Hepatocyte (in vitro differentiated cells): ENCODE measurements at places on chromosomes 12 and 14. TPM values are rescaled to one million over a fixed set of nuclear protein-coding genes. Genes with fewer than 3 reads are reported as not detected.

DNA sequence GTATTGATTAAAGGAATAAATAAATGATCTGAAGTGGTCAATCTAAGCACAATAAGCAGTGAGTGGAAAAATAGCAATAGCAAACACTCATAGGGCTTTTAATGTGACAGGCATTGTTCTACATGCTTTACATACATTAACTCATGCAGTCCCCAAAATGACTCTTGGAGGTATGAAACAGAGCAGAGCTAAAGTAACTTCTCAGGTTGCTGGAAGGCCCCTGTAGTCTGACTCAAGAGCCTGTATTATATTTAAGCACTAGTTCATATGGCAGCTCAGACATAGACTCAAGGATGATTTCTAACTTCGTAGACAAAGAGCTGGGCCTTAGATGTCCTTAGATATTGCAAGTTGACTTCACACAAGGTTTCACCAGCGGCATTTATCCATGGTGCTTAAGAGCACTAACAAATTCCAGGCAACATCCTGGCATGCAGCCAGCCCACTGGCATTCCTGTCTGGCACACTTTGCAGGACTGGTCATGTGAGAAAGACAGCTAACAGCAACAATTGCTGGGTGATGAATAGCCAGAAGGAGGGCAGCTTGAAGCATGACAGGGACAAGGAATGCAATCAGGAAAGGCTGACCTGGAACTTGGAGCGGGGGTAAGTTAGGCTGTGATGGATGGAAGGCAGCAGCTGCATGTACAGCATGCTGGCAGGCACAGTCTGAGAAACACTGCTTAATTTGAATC lies 22.9 kb upstream of the KTN1 start:
- DNase-seq, result peak; percentile 74

GRCh38 chr12:89140141-89140540 lies 212.2 kb downstream of the DUSP6 start:
- DNase-seq, result no peak

GRCh38 chr14:61280092-61280525 lies 1.0 kb downstream of the TMEM30B start:
- DNase-seq, result no peak

Gene RPL10L
- total RNA-seq, result not detected in 2 replicates

- DNase-seq, result no peak
Measured at GRCh38 chr12:46786774-46787173, 39.0 kb downstream of the SLC38A4 start.

Gene REP15
- total RNA-seq, result 1.6 and 4.7 TPM in 2 replicates

Gene HCAR1
- 0.40 and 0.63 TPM in 2 replicates for total RNA-seq

GRCh38 chr14:73208390-73208789 lies 28.9 kb upstream of the PAPLN start:
- DNase-seq, result no peak

Gene SMAGP
- 19.9 and 28.3 TPM in 2 replicates for total RNA-seq

- peak; percentile 2 for DNase-seq
Measured at GRCh38 chr12:34406228-34406995, 384.1 kb downstream of the ALG10 start.

DNA sequence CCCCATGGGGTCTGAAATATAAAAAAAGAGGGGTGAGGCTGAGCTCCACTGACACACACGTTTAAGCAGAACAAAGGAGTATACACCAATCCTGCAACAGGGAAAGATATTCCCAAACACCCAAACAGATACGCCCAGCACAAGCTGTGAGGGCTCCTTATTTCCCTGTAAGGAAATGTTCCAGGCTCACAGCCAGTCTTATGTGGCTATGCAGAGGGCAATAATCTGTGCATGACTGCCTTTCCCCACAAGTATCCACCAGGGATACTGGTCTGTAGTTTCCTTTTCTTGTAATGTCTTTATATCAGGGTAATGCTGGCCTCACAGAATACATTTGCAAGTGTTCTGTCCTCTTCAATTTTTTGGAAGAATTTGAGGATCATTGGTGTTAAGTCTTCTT lies 141.7 kb upstream of the DAAM1 start:
- no peak for DNase-seq

DNA sequence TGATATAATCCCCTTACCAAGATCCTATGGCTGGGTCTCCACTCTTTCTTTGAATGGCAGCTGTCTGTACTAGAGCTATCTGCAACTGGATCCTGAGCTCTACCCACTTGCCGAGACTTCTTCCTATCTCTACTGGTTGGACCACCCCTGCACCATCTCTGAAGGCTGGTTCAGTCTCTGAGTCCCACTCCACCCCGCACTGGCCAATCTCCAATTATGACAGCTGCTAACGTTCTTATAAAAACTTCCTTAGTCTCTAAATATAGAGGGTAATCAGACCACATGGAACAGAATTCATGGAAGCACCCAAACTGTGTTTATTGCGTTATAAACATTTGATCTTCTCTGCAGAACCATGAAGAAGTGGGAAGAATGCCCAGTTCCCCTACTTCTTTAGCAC lies 186.6 kb upstream of the EEA1 start:
- DNase-seq, result no peak

DNA sequence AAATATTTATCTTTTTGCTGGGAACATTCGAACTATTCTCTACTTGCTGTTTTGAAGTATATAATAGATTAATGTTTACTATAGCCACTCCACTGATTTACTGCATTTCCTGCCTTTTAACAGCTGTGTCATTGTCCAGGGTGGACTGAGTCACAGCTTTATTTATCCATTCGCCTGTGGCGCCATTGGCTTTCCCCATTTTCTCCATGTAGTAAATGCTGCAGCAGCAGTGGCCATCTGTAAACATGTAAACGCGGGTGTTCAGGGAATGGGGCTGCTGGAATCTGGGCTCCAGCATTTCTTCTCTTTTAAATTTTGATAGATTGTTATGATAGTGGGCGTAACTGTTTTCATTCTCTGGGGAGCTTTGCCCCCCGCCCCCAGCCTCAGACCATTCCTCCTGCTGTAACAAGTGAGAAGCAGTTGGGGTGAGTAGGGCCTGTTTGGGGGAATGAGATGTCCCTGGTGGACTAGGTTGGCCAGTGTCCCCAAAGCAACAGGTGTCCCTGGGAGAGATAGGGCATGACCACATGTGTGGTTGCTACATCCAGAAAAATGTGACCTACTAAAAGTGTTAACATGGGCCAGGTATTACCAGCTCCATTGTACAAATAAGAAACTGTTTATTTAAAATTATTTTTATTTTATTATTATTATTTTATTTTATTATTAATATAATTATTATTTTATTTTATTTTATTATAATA lies 32.9 kb downstream of the RIN3 start:
- no peak for DNase-seq

- no peak for DNase-seq
Measured at GRCh38 chr12:54420766-54421144, 1.7 kb upstream of the ITGA5 start.

GRCh38 chr12:130702966-130703732 lies 12.9 kb downstream of the RIMBP2 start:
- no peak for DNase-seq

- no peak for DNase-seq
Measured at GRCh38 chr12:2447861-2448260, 346.9 kb upstream of the FKBP4 start.
